ENCODE measurements at places on chromosomes 7 and 10.

- DNase-seq: no peak
These were observed 4.8 kb upstream of the CPXM2 start for GRCh38 chr10:123896246-123896927.

GRCh38 chr7:143003393-143004051 lies 23.4 kb downstream of the OR9A2 start:
- no peak for DNase-seq

- DNase-seq: no peak
These were observed 789 bp downstream of the PDGFA start for GRCh38 chr7:518630-519483.

GRCh38 chr10:52807803-52808202 lies 35.2 kb upstream of the MBL2 start:
- no peak for DNase-seq

DNA sequence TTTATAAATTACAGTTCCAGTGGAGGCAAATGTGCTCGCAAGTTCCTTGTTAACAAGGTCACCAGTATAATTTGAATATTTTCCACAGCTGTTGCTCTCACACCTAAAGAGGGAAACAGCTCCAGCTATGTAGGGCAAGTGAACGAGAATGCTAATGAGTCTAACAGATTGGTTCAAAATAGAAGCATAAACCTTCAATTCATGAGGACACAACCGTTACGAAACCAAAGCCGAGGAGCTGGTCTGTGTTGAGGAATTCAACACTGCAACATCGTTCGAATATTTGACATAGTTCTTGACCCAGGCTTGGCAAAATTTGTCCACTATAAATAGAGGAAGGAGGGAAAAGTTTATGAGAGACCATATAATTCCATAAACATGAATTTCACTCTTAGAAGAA lies 161.3 kb downstream of the KLF6 start:
- DNase-seq: no peak

DNA sequence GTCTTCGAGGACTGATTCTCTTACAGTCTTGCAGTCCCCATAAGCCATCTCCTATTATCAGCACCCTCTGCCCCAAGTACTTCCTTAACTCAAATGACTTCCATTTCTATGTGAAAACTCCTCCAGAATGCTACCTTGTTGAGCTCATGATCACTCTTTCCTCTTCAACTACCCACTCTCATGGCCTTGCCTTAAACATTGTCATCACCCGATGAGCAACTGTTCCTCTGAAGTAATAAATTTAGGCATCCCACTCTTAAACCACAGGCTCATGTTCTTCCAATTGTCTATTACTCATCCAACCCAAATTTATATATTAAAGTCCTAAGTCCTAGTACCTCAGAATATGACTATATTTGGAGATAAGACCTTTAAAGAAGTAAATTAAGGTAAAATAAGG lies 152.9 kb downstream of the C1GALT1 start:
- DNase-seq: no peak

- DNase-seq: no peak
These were observed 3.4 kb upstream of the NT5C2 start for GRCh38 chr10:103196516-103196915.

DNA sequence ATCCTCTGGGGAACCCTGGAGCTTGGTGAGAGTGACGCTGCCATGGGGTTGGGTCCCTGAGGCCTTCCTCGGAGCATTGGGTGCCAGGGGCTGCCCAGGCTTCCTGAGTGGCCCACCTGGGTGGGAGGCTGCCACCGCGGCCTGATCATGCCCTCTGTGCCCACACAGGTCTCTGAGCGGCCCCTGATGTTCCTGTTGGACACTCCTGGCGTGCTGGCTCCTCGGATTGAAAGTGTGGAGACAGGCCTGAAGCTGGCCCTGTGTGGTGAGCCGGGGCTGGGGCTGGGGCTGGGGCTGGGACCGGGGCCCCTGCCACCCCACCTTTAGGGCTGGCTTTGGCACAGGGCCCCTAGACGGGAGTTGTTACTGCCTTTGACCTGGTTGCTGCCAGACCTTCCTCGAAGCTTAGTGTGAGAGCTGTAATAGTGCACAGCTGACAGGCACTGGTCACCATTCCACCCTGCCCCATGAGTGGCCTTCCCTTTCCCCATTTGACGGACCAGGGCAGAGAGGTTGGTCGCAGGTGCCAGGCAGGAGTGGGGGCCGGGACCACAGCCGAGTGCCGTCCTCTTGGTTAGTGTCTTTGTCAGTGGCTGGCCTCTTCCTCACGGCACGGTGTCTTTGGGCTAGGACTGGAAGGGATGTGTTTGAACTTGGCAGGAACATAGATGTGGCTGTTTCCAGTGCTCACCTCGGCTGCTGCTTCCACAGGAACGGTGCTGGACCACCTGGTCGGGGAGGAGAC lies 8.2 kb downstream of the MTG1 start:
- no peak for DNase-seq

GRCh38 chr7:120981888-120982615 lies 6.5 kb upstream of the CPED1 start:
- no peak for DNase-seq

DNA sequence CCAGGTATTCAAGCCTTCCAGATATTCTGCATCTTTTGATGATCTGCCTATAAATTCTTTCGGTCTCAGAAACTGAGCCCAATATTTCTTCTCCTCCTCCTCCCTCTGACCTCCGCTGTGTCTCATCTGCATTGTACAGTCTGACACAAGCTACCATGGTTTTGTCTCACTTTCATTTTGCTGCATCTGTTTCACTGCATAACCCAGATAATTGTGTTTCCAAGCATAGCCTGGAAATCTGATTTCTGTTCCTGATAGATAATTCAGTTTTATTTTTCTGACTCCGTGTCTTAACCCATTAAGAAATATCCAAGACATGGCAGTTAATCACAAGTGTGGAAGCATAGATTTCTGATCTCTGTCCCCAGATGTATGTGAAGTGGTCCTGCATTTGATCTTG lies 374.2 kb upstream of the SEMA3A start:
- DNase-seq: no peak

DNA sequence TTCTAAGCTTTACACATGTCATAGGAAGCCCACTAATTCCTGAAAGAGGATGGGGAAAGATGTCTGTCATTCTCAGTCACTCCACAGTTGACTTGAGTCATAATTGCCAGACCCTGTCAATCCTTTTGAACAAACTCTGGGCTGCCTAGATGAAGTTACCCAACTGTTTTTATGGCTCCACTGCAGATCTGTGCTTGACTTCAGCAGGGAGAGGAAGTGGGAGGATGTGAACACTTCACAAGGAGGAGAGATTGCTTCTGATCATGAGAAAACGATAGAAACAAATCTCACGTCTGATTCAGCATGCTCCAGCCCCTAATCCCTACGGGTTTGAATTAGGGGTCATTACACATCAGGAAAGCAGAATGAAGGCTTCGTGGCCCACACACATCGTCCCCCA lies 596.6 kb upstream of the CELF2 start:
- no peak for DNase-seq

DNA sequence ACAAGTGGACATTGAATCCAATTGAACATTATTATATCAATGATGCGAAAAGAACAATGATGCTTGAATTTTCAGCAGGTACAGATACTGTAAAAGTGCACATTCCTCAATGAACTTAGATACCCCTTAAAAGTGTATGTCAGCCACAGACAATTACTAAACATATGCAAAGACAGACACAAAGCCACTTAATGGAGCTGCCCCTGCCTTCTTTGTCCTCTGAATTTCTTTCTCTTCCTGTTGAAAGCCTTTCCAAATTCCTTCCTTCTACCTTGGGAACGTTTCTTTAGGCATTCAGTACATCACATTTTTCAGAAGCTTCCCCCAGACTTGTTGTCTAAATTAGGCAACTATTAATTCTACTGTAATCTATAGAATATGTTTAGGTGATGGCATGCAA lies 706.8 kb upstream of the MBL2 start:
- DNase-seq: no peak

DNA sequence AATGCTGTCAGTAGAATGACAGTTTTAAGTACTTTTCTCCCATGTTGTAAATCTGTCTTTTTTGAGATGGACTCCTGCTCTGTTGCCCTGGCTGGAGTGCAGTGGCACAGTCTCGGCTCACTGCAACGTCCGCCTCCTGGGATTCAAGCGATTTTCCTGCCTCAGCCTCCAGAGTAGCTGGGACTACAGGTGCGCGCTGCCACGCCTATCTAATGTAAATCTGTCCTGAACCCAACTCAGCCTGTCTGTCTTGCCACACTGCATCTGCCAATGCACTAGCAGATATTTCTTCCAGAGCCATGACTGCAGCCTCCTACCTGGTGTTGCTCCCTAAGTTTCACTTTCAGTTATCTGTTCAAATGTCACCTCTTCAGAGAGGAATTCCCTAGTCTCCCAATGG lies 264.1 kb downstream of the PHF14 start:
- no peak for DNase-seq

GRCh38 chr10:124663228-124663627 lies 81.0 kb downstream of the FAM53B start:
- DNase-seq: no peak

Measured in cerebellar nuclear complex (tissue), 1 donor.